Right lung (tissue), 10 donors: ENCODE measurements at places on chromosomes 13 and 19. TPM values are rescaled to one million over a fixed set of nuclear protein-coding genes. Genes with fewer than 3 reads are reported as not detected.

- no peak for DNase-seq
Observed at GRCh38 chr19:32469795-32470194, 64.2 kb downstream of the DPY19L3 start.

DNA sequence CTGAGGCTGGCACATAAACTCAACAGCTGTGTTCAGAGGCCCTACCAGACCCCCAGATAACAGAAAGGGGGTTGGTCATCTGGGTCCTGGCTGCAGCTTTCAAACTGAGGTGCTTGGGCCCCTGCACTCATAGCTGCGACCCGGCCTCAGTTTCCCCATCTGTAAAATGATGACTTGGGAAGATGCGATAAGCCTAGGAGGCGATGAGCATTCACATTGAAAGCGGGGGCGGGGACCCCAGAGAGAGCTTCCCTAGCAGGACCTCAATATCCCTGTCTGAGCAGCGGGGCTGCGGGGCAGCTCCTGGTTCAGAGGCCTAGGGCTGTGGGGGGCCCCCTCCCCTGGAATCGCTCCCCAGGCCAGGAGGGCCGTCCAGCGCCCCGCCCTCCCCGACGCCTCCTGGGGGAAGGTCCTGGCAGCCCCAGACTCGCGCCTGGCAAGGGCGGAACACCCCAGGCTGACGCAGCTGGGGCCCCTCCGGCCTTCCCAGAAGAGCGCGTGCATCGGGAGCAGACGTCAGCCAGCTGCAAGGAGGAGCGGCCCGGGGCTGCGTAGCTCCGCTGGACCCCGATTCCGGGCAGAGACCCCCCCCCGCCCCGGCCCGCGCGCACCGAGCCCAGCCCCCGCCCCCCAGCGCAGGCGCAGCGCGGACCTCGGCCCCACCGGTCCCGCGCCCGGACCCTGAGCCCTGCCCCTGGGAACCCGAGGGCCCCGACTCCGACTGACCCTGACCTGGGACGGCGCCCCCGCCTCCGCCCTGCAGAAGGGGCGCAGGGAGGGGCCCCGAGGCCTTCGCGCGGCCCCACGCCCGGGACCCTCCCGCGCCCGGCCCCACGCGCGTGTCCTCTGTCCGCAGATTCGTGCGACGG, 3.5 kb downstream of the FSTL3 start:
- peak; percentile 77 for DNase-seq

DNA sequence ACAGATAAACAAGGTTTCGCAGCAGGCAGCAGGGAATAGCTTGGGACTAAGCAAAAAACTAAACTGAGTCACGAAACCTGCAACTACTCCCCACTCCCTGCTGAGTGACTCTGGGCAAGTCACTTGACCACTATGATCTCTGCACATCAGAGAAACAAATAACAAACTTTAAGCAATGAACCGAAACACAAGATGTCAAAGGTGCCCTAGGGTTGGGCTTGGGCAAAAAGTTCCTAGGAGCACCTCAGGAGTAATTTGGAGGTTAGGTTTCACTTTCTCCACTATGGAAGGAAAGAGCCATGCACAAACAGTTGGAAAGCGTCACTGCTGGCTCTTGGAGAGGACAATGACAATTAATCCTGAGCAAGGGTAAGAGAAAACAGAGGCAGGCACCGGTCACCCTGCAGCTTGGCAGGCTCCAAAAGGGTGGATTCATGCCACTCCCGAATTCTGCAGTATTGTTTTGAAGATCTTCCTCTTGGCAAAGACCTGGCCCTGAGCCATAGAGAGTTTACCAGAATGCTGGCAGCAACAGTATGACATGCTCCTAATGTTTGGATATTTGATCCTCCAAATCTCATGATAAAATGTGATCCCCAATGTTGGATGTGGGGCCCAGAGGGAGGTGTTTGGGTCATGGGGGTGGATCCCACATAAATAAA, 60.3 kb downstream of the CRYL1 start:
- DNase-seq = no peak

- DNase-seq = no peak
Observed at GRCh38 chr13:68023838-68024581, 793.9 kb upstream of the PCDH9 start.

GRCh38 chr13:40197936-40198595, 468.4 kb downstream of the FOXO1 start:
- DNase-seq = no peak

GRCh38 chr19:36013280-36014011, 567 bp downstream of the ALKBH6 start:
- no peak for DNase-seq

Gene FCER2
- 0.31 TPM for polyA plus RNA-seq

Gene PROZ
- 0.67 TPM for polyA plus RNA-seq
